Epithelial cell of proximal tubule (primary cell): ENCODE measurements at places on chromosomes 3 and 15. TPM values are rescaled to one million over a fixed set of nuclear protein-coding genes. Genes with fewer than 3 reads are reported as not detected.

- DNase-seq: peak; percentile 13
These were observed 155.1 kb upstream of the FRMD4B start for GRCh38 chr3:69540706-69541581.

RAB7A gene
- total RNA-seq: 55.6 and 67.9 TPM in 2 replicates

THOC7 gene
- total RNA-seq: 67.3 and 76.3 TPM in 2 replicates

- DNase-seq: no peak
These were observed 6.1 kb downstream of the RHCG start for GRCh38 chr15:89490081-89490813.

HIGD2B gene
- not detected in 2 replicates for total RNA-seq

- no peak for DNase-seq
These were observed 73.7 kb downstream of the FILIP1L start for GRCh38 chr3:100040451-100041225.

FBXW12 gene
- 0.23 TPM in 1 of 2 replicates, not detected in the other for total RNA-seq

DNA sequence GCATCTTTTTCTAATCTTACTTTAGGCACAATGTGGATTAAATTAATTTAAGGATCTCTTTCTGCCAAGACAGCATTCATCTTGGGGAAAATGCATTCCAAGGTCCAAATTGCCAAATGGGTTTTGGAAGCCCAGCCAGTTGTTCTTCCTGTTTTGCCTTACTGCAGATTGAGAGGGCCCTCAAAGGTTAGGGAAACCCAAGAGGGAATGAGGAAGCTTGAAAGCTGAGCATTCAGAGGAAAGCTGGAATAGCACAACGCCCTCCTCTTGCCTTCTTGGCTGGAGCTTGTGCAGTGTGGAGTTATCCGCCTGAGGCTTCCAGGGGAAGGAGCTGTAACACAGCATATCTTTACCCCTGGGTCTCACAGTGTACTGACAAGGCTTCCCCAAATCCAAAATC is 18.2 kb upstream of the SACM1L start:
- DNase-seq: no peak

- DNase-seq: no peak
These were observed 305.9 kb upstream of the ARRDC4 start for GRCh38 chr15:97654481-97655076.

GOLGA6A gene
- total RNA-seq: not detected in 2 replicates

SERINC4 gene
- not detected in 2 replicates for total RNA-seq

RPS17 gene
- total RNA-seq: 4,116 and 4,952 TPM in 2 replicates

DNA sequence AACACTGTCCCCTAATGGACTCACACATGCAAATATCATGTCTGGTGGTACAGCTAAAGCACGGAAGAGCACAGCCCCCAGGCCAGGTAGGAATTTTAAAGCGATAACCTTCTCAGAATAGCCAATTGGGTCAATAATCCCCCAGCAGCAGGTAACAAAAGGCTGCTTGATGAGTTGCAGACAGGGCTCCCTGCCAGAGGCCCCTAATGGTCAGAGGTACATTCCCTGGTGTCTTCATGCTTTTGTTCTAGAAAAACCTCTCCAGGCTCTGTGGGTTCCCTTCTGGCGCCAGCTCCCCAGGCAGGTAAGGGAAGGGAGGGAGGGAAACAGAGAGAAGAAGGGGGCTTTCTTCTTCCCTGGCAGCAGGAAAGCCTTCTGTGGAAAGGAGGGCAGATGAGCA is 43.4 kb upstream of the PRTG start:
- DNase-seq: no peak

DNA sequence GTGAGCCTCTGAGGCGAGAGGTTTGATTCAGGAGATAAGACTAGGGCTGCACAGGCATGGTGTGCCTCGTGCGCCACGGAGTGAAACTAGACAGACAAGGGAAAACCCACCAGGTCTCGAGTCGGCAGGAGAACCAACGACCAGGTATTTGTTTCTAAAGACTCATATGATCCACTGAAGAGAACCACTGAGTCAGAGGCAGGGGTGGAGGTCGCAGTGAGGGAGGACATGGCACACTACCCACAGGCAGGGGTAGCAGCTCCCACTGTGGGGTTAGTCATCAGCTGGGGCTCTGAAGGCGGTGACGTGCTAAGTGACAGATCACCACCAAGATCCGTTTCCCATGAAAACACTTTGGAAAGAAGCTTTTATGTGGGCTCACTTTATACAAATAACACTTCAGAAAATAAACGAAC is 45.7 kb downstream of the CHSY1 start:
- no peak for DNase-seq

CTXN2 gene
- not detected in 2 replicates for total RNA-seq

SMCO1 gene
- not detected in 2 replicates for total RNA-seq

OXTR gene
- total RNA-seq: 5.9 and 8.4 TPM in 2 replicates

DNA sequence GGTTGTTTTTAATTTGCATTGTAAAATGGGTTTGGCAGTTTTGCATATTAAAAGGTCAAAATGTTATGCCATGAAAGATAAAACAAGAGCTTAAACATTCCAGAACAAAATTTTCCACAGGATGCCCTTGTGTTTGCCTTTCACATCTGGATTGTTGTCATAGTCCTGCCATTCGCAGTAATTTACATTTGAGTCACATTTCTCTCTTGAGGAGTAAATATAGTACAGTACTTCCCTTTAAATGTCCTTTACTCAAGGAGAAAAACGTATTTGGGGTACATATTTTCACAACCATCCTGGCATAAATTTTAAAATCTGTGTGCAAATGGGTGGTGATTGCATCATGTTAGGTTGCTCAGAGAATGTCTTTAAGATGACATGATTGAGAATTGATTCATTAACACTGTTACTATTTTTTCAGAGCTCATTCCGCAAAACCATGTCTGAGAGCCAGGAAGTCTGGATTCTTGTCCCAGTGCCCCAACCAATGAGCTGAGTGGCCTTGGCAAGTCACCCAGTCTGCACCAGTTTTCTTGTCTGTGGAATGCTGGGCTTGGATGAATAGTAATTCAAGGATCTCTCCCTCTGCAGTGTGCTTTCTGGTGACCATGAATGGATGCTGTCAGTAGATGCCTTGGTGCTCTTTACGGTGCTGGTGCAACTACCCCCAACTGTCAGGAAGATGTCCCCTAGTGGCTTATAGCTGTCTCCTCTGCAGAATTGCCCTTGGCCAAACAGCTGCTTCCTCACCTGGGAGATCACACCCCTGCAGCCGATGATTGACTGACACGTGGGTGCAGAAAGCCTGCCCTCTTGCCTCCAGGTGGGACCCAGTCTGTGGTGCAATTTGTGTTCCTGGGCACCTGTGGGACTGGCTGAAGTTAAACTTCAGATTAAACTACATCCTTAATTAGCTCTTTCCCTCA is 43.0 kb downstream of the ABHD5 start:
- peak; percentile 55 for DNase-seq

DNA sequence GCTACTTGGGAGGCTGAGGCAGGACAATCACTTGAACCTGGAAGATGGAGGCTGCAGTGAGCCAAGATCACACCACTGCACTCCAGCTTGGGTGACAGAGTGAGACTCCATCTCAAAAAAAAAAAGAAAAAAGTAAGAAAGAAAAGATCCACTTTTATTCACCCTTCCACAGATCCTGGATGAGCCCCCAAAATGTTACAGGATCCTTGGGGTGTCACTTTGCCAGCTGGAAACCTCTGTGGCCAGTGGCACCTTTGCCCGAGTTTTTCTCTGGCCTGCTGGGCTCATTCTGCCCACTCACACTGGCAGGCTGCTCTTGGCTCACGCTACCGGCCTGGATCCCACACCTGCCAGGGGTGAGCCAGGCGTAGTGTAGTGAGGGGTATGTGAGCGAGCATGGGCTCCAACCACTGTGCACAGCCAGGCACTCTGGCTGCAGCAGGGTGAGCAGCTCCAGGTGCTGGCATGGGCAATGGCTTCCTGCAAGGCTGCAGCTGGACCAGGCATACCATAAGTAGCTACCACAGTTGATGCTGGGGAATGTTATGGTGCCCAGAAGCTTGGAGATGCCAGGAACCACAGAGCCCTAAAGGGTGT is 57.8 kb upstream of the C15orf39 start:
- no peak for DNase-seq

- no peak for DNase-seq
These were observed 62.8 kb downstream of the NBEAL2 start for GRCh38 chr3:47042231-47042791.

- DNase-seq: no peak
These were observed 44.8 kb downstream of the PDIA5 start for GRCh38 chr3:123111640-123112039.

P2RY1 gene
- 0.06 and 0.51 TPM in 2 replicates for total RNA-seq

NSMCE3 gene
- 8.1 and 14.9 TPM in 2 replicates for total RNA-seq

DNA sequence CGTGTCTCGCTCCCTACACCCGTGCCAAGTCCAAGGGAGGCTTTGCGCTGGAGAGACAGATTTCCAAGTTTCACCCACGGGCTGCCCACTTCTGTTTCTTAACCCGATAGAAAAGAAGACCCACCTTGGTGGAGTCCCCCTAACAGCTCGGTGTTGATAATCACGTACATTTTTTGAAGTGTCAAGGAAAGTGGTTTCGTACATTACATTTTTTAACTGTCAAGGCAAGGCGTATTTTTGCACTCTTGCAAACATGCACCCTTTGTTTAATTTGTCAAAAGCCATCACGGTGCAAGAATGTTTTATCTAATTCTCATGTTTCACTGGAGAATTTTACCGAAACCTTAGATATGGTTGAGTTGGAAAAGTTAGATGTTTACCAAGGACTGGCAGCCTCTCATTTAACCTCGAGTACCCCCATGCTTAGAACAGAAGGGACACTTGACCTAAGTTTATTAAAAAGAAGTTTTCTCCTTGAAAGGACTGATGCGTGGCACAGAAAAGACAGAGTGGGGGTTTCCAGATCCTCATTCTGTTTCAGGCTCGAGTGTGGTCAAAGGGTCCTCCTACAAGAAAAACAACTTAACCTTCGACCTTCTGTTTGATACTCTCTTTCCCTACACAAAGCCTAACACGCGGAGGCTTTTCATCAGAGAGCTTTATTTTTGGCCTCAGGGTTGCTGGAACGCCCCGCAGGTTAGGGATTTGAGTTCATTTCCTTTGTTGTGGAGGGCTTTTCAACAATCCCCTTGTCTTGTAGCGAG is 882 bp downstream of the GXYLT2 start:
- DNase-seq: no peak

- DNase-seq: no peak
These were observed 29.0 kb downstream of the TTBK2 start for GRCh38 chr15:42891569-42891968.

DNA sequence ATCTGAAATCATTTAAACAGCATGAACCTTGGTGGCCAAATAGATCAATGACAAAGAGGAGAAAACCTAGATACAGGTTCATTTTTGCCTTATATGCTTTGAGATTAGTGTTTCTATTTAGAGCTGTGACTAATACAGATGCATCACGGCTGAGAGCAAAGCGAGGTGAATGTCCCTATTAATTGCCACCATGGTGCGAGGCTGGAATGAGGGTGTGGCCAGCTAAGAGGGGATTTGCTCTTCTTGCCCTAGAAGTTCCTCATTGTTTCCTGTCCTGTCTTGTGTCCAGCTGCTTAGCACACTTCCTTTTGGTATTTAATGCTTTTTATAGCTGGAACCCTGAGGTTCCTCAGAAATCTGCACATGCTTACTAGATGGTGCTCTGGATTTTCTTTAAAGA is 339.1 kb upstream of the RGMA start:
- DNase-seq: no peak

GRCh38 chr15:69805248-69805953 is 292.3 kb downstream of the TLE3 start:
- DNase-seq: no peak

HRG gene
- total RNA-seq: not detected in 2 replicates

DNA sequence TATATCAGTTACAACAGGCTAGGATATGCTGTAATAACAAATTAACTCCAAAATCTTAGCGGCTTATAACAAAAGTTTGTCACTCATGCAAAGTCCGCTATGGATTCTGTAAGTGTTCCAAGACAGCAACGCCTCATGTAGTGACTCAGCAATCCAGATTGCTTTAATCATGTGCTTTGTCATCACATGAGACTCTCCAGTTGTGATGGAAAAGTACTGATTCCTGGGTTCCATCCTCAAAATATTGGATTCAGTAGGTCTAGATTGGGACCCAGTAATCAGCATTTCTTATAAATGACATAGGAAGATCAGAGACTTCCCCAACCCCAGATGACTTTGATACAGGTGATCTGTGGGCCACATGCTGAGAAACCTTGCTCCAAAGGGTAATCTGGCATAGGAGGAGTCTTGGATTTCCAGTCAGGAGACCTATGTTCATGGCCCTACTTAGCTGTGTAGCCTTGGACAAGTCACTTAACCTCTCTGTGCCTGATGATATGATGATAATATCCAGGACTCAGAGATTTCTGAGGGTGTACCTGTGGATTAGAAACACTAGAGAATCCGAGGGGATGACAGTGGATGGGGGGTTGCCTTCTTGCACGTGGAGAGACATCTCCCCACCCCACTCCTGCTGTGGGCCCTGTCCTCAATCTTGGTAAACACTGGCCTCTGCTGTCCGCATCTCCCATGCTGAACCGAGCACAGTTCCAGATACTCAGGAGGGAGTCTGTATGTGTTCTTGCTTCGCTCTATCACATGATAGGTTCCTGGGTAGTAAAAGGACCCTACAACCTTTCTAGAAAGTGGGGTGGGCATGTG is 65.5 kb downstream of the CORO2B start:
- peak; percentile 26 for DNase-seq

DNA sequence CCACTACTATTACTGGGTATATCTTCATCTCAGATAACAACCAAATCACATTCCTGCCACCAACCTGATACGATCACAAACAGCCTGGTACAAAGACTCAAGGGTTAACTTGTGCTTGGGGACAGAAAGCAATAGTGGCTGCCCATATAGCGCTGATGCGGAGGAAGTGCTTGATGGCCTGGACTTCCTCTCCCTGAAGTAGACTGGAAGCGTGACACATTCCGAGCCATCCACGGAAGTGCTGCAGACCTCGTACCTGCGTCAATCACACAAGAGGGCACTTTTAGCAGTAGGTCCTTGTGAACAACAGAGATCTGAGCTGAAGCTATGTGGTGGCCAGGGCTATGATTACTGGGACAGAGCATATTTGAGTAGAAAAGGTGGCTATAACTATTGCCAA is 17.3 kb upstream of the C3orf62 start:
- DNase-seq: no peak

DNA sequence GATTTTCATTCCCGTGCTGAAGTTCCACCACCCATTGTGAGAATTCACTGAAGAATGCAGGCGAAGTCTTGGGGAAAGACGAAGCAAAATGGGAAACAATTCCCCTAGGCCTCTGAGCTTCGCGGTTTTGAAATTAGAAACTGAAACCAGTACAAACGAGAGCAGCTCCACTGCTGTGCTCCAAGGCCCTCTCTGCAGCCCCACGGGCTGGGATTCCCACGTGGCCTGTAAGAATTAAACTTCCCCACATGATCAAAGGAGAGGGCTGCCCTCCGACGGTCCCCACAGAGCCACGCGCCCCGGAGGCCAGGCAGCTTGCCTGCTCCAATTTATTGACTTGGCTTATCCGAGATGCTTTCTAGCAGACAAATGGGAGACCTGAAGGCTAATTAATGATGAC is 144.0 kb downstream of the GREM1 start:
- no peak for DNase-seq

CRABP1 gene
- total RNA-seq: not detected in 2 replicates

DNA sequence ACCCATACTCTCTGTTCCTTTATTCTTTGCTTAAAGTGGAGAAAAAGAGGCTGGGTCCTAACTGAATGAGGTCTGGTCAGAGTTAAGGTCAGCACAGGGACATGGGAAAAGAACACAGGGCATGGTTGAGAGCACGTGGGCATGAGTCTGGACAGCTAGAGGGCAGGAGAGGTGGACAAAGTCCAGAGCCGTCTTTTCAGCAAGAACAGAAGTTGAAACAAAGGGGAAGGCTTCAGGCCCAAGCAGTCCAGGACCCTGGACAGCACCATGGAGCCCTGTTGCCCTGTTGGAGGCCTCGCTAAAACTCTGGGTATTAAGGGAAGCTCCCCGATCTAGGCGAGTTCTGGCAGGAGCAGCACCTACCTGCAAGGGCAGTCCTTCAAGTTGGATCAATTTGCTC is 50.7 kb downstream of the XYLB start:
- DNase-seq: peak; percentile 10

LMOD3 gene
- total RNA-seq: not detected in 2 replicates
